ENCODE measurements at places on chromosomes 5 and 9.
A peak's percentile ranks its signal among the peaks of the same experiment; 100 is the strongest.

DNA sequence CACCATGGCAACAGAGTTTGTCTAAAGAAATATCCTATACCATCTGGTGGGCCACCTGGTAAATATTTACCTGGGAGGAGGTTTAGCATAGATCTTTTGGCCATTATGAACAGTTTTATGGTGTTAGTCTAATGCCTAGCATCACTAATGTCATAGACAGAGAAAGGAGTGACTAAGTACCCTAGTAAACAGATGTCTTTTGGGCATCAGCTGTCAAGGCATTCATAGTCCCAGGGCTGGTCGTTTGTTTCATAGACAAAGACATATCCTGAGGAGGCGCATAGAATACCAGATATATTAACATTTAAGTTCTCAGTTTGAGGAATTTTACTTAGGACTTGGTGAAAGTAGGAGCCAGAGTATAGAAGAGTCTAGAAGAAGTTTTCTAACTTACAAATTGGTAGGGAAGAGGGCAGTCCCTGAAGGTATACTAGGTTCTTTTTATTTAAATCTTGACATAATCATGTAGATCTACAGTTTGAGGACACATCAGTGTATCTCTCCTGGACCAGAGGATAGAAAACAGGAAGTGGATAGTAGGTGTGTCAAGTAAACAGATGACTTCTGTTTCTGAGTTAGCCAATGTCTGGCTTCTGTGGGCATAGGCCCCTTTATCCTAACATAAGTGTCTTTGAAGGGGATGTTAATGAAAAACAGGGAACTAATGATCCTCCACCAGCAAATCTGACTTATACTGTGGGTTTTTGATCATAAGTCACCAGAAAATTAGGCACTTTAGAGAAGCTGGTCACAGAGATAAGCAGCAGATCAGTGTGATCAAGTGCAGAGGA, 105.0 kb upstream of the PRSS3 start:
- DNase-seq = no peak

GRCh38 chr9:129026442-129027223, 1.5 kb downstream of the SH3GLB2 start:
- DNase-seq = no peak

GRCh38 chr5:150576449-150576949, 64.0 kb upstream of the SYNPO start:
- DNase-seq = no peak

DNA sequence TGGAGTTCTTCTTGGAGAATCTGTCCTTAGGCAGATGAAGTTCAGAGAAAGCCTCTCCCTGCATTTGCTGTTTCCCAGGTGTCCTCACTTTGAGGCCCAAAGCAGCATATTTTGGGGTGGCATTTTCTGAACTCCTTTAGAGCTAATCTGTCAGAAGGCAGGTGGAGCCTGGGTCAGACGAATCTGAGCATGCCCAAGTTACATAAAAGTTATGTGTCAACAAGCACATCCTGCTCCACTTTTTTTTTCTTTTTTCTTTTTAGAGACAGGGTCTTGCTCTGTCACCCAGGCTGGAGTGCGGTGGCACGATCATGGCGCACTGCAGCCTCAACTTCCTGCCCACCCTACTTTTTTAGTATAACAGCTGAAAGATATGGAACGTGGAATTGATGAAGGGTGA, 41.3 kb upstream of the HSPA9 start:
- no peak for DNase-seq

DNA sequence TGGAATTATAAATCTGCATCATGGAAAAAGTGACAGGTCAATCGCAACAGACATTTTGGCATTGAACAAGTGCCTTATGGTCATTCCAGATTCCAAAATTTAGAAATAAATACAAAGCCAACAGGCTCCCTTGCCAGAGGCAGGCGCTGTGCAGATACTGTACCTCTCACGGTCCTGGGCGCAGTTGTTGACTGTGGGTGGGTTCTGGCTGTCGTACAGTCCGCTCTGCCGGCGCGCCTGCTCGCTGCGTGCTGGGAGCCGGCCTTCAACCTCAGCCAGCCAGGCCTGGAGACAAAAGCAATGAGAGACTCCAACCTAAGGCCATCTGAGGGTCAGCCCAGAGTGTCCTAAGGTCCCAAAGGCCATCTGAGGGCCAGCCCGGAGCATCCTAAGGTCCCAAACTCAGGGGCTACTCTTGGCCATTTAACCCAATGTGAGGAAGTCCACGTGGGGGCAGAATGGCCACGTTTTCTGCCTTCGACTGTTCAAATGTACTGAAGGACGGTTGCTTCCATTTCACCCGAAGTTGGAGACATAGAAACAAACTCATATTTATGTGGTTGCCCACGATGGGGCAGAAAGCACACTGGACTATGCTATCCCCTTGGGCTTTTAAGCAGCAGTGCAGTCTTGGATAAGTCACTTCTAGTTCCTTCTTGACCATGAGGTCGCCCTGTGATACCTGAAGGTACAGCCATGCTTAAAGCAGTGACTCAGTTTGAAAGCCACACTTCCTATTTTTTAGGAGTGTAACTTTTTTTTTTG, 65.2 kb downstream of the USP20 start:
- no peak for DNase-seq

- no peak for DNase-seq
These were observed 40.4 kb downstream of the CCL28 start for GRCh38 chr5:43371821-43372220.

DNA sequence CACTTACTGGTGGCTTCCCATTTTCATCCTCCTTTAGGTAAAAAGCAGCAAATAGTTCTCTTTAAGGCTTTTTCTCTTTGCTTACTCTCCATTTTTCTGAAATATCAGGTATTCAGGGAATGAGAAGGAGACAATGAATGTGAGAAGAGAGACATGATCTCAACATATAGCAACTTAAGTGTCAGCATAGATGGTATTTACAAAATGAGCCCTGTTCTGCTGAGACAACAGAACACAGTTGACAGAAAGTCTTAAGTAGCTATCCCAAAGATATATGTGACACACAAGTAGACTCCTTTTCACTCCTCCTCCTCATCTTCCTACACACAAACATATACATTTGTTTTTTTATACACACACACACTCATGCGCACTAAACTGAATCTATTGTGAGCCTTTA, 649.3 kb upstream of the WWC1 start:
- DNase-seq = no peak

GRCh38 chr5:180606215-180606785, 15.0 kb upstream of the SCGB3A1 start:
- DNase-seq = no peak

GRCh38 chr9:77420641-77421040, 227.5 kb downstream of the GNA14 start:
- DNase-seq = no peak

GRCh38 chr5:93572101-93572607, 8.9 kb downstream of the NR2F1-AS1 start:
- no peak for DNase-seq

DNA sequence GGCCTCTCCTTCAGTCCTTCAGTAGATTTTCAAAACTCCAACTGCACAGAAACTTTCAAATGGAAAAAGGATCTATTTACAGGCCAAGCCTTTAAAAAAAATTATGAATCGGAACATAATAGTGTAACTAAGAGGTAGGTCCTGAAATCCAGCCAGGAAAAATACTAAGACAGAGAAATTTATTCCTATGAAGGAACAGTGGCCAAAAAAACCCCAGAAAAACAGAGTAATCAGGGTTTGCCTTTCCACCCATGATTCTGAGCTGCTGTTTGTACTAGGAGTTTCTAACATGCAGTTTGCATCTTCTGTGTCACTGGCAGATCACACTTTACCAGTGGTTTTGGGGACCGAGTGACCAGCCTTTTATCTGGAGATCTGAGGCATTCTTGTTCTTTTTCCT, 93.1 kb upstream of the TMED7 start:
- no peak for DNase-seq

DNA sequence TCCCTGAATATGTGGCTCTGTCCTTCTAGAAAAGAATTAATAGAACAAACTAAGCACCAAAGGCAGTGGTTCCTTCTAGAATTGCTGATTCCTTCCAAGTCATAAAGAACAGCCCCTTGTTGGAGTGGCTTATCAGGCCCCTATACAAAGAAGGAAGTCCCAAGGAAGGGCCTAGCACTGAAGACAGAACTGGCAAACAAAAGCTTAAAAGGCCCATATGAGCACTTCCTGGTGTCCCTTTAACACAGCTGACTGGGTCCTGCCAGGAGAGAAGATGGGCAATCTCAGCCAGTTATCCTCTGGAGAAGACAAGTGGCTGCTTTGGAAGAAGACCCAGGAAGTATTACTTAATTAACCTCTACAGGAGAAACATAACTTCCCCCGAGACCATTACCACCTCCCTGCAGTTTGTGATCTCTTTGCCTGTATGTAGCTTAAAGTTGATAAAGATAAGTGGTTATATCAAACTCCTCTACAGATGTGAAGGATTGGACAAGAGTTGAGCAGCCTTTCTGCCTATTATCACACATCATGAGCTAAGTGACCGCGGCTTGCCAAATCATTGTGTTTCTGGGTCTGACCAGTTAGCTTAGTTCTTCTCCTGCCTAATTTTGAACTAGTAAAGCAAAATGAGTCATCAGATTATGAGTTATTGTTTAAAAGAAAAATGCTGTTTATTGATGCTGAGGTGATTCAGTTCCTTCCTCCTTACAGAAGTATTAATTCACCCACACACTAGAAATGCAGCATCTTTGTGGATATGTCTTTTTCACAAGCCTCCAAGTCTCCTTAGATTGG, 13.3 kb upstream of the STING1 start:
- DNase-seq = no peak

GRCh38 chr5:56142614-56143372, 90.3 kb downstream of the ANKRD55 start:
- no peak for DNase-seq

DNA sequence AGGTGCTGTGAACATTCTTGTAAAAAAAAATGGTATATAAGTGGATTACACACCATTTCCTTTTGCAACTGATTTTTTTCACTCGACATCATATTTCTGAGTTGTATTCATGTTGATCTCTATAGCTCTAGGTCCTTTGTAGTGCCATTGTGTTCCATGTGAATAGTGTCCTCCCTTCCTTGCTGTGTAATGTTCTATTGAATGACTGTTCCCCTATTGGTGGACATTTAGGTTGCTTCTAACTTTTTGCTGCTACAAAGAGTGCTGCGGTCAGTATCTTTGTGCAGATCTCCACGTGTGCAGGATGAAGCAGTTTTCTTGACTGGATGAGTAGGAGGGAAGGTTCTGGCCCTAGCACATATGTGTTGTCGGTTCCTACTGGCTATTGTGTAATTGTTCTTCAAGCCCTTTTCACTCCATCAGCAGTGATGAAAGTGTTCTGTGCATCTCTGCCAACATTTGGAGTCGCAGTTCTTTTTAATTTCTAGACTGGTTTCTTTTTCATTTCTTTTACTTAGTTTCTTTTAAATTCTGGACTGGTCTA, 20.2 kb downstream of the DAB2IP start:
- no peak for DNase-seq

DNA sequence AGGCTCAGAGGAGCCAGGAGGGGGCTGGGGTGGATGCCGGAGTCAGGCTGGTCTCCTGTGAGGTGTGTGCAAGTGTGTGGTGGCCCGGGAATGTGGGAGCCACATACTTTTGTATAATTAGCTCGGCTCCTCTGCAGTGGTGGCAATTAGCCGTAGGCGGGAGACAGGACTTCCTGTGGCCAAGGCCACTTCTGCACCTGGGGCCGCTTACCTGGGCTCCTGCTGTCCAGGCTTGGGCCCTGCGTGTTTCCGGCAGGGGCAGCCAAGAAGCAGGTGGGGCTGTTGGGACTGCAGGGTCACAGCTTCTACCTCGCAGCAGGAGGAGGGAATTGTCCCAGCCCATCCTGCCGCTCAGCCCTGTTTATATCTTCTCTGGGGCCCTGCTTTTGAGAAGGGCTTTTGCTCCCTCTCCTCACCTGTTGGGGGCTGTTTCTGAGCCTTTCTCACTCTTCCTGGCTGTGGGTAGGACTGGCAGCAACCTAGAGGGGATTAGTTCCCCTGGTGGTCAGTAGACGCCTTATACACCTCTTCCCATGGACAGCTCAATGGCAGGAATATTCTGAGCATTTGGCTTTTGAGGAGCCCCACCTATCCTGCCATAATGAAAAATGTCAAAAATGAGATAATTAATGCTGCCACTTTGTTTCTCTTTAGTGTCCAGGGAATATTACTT, 145.4 kb upstream of the PITX1 start:
- no peak for DNase-seq

GRCh38 chr5:151695464-151695863, 8.7 kb upstream of the SPARC start:
- DNase-seq = no peak

DNA sequence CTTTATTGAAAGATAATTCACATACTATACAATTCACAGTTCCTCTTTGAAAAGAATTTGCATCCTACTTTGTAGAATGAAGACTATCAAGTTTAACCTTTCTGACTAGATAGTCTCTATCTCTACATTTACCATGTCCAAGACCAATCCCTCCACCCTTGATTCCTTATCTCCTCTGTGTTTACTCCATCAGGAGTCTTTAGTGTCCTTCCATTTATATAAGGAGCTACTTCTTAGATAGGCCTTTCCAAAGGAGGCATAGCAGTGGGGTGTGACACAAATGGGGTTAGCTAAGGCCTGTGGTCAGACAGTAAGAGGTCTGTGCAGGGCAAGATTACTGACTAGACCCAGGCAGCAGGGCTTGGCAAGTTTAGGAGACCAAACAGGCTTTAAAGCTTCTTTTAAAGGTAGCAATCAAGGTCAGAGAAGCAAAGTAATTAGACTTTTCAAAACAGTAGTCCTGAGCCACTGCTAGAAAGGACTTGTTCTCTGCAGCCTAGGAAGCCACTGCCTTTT, 11.1 kb upstream of the DMXL1 start:
- DNase-seq = no peak

- peak; percentile 41 for DNase-seq
These were observed 20.3 kb upstream of the NINJ1 start for GRCh38 chr9:93154293-93154903.

- no peak for DNase-seq
These were observed 110.6 kb upstream of the FER start for GRCh38 chr5:108637134-108637533.

- DNase-seq = no peak
These were observed 197.2 kb downstream of the NXNL2 start for GRCh38 chr9:88732128-88732527.

DNA sequence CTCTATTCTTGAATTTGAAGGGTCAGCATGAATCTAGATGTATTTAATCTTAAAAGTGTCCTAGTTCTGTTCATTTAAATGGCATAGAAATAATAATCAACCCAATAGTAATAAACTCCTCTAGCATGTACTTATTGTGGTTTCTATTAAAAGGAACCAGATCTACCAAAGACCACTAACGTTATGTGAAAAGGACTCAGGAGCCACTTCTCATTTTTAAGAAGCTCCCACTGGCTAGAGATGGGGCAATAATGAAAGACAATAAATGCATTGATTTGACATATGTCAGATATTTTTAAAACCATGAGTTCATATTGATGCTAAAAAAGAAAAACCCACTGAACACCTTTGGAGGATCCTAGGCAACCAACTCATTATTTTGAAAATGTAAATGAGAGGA, 191.9 kb downstream of the ATP10B start:
- no peak for DNase-seq
